RWPE1 (cell line): ENCODE measurements at places on chromosomes 1 and 21.

GRCh38 chr1:228181645-228182034, 16.0 kb downstream of the IBA57 start:
- DNase-seq: no peak

GRCh38 chr1:235415008-235415904, 48.0 kb downstream of the TBCE start:
- DNase-seq: peak; percentile 62

GRCh38 chr1:23625459-23625858, 66.1 kb upstream of the RPL11 start:
- no peak for DNase-seq

DNA sequence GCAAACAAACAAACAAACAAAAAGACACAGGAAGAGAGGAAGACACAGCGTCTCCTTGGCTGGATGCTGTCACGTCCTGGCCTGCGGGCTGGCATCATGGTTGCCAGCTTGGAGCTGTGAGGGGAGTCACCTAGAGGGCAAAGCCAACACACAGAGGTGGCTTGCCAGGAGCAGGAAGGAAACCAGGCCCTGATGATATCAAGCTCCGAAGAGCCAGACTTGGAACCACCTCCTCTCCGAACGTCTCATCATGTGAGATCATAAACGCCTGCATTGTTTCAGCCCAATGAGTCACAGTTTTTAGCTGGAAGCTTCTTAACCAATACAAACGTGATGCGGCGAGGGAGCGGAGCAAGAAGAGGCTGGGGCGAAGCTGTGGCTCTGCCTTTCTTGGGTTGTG, 8.7 kb downstream of the PLA2G2D start:
- DNase-seq: peak; percentile 63

DNA sequence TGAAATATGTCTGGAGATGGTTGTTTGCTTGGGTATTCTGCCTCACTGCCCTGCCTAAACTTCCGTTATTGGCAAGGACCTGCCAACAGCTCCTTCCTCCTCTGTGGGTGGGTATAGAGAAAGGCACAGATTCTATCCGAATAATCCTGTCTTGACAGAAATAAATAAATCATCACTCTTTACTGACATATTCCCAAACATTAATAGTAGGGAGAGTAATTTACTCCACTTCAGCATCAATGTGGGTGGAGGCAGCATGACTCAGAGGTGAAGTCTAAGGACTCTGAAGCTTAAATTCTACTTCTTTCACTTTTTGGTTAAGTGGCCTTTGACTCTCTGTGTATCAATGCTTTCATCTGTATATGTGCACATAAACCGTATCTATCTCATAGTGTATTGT, 2.9 kb downstream of the CD84 start:
- DNase-seq: no peak

DNA sequence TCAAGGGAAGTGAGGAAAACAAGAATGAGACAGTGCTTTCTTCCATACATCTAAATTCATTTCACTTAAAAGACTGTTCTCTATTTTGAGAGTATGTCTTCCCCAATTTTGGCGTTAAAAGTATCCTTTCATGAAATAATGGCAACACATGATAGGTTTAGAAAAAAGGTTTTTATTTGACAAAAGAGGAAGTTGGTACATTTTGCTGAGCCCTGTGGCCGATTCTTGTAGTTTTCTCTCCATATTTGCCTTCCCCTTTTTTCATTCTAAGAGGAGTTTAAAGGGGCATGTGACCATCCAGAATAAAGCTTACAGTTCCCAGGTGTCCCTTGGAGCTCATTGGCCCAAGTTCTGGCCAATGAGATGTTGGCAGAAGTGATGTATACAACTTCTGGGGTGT, 140.4 kb upstream of the KCNE2 start:
- no peak for DNase-seq

DNA sequence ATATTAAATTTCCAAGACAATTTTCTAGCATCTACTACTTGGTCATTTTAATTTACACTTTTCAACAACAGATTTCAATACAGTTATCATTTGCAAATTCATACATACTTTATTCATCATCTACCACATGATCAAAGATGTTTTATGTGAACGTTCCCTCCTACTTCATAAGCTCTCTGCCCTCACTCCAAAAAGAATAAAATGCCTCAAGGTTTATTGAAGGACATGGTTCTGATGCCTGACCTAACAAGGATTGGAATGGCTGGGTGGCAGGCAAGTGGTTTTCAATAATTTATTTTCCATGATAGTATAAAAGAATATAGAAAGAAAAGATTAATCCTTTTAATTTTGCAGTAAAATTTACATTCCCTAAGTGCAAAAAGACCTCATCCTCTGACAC, 5.4 kb downstream of the CDKN2C start:
- no peak for DNase-seq

DNA sequence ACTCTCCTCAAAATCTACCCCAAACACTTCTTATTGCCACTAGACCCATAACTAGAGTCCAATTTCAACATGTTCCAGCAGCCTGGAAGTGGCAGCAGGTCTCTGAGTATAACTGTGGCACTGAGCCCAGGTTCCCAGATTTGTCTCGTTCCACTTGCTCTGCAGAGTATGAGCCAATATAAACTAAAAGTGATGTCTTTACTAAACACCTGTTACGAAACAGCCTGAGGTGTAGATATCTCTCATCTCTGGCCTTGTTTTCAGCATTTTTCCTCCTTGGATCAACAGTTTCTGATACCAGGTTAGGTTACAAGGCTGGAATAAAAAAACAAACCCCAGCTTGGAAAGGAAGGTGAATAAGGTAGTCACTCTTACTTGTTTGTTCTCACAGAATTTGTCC, 25.2 kb upstream of the PRDX6 start:
- DNase-seq: no peak

GRCh38 chr1:205665201-205666045, 14.9 kb downstream of the SLC45A3 start:
- DNase-seq: no peak

DNA sequence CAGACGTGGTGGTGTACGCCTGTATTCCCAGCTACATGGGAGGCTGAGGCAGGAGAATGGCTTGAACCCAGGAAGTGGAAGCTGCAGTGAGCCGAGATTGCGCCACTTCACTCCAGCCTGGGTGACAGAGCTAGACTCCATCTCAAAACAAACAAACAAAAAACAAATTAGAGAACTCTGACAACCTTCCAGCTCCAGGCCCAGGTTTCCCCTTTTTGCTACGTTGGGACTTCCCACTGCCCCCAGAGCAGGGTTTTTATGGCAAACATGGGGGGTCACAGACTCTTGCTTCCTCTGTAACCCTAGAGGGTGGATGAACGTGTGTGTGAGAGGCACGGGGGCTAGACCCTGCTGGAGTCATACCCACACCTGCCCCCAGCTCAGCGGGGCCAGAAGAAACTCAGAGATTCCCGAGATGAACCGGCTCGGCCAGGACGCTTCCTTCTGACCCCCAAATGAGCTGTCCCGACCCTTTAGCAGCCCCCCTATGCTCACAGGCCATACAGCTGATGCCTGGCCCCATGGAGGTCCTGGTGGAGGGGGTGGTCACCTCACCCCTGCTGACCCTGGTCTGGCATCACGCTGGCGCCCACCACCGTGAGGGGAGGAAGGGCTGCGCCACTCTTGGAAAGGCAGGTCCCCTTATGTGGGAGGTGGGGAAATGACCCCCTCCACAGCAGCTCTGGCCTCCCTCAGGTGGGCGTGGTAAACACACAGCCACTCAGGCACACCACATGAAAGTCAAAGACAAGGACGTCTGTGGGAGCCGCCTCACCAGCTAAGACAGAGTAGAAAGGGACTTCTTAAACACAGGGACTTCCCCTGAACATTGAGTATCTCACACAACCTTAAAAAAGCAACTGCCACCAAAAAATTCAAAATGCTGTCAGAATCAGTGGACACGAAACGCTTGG, 7.1 kb downstream of the GPR157 start:
- no peak for DNase-seq

- no peak for DNase-seq
Observed at GRCh38 chr1:200452850-200453552, 43.2 kb upstream of the ZNF281 start.

GRCh38 chr1:204240233-204240632, 26.4 kb upstream of the GOLT1A start:
- no peak for DNase-seq

GRCh38 chr1:191905781-191906180, 252.5 kb upstream of the RGS18 start:
- no peak for DNase-seq

GRCh38 chr1:108831225-108831624, 25.7 kb downstream of the AKNAD1 start:
- DNase-seq: peak; percentile 27

- peak; percentile 20 for DNase-seq
Observed at GRCh38 chr1:109438798-109439297, 12.6 kb upstream of the PSMA5 start.

GRCh38 chr1:206582971-206583706, 29.1 kb downstream of the EIF2D start:
- no peak for DNase-seq
